ENCODE measurements at places on chromosomes 7 and 10.

DNA sequence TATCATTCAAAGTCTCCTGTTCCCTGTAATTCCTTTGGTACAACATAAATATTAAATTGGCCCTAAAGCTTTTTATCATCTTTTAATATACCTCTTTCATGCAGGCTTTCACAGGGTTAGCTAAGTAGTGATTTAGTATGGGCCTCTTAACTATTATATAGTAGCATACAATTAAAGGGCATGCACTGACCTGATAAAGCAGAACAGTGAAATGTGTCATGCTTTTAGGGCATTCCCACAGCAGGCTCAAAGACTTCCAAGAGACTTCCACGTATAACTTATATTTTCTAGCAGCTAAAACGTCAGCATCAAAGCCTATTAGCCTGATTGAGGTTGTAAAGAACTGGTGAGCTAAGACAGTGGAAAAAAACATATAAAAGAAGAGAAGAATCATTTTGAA is 35.3 kb downstream of the SAMD8 start:
- DNase-seq, result no peak

DNA sequence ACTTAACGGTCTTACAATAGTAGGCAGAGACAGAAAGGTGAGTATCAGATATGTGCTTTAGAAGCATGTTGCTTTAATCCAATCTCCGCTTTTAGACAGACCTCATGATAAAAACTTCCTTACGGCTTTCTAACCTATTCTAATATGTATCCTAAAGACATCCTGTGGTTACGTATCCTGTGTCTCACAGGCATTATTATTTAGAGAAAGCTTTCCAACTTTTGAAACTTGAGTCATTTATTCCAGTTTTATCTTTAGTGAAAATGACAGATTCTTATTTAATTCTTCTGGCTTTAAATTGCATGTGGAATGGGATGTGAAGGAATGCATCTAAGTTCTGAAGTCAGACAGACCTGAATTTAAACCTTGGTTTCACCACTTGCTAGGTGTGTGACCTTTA is 118.9 kb downstream of the OTUD1 start:
- no peak for DNase-seq

- DNase-seq, result peak; percentile 35
These were observed 79.0 kb upstream of the TMEM168 start for GRCh38 chr7:112869111-112869774.

DNA sequence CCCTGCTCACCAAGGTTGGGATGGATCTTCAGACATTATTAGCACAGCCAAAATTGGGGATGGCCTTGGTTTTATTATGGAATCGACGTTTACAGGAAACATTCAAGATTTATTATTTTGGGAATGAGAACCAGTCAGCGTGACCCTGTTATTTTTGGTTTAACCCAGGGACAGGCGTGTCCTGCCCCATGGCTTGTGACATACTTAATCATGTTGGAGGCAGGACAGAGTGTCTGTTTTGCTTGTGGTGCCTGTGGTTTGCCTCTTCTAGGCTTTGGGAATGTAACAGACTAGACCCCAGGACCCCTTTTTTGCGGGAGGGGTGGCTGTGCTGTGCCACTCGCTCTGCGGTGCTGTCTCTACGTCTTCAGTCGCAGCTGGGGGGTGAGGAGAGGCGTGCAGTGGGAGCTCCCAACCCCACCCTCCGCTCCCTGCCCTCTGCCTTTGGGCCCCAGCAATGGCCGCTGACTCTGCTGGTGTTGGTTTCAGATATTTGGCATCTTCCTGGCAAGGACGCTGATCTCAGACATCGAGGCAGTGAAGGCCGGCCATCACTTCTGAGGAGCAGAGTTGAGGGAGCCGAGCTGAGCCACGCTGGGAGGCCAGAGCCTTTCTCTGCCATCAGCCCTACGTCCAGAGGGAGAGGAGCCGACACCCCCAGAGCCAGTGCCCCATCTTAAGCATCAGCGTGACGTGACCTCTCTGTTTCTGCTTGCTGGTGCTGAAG is 20.1 kb upstream of the SH2D4B start:
- no peak for DNase-seq

DNA sequence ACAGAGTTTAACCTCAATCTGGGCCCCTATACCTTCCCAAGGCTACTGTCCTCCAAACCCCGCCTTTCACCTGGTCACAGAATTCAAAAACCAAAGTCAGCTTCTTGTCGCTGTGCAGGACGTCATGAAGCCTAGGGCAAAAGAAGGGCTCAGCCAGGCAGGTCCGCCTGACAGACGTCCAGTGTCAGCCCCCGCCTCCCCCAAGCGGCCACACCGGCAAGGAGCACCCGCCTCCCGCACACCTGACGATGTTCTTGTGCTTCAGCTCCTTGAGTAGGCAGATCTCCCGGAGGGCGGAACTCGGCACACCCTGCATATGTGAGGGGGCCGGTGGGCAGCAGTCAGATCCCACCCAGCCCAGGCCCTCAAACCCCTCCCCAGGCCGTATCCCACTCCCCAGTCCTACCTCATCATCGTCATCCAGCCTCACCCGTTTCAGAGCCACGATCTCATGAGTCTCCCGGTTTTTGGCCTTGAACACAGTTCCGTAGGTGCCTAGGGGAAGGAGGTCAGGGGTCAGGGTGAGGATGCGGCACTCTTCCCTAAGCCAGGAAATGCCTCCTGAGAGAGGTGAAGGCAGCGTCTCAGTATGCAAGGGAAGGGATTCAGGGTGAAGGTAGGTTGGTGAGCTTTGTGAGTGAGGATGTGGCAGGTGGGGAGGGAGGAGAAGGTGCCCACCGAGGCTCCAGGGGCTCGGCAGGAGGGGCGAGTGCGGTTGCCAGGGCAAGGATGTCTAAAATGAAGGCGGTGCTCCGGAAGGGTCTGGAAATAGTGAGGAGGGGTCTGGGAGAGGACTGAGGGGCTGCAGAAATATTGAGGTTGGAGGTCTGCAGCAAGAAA is 811 bp downstream of the CDK5 start:
- DNase-seq, result no peak

- no peak for DNase-seq
These were observed 3.2 kb upstream of the KIF5B start for GRCh38 chr10:32059472-32059871.

- no peak for DNase-seq
These were observed 53.2 kb downstream of the STK17A start for GRCh38 chr7:43636093-43636492.

GRCh38 chr7:19558527-19558926 is 150.3 kb downstream of the POLR1F start:
- DNase-seq, result no peak

DNA sequence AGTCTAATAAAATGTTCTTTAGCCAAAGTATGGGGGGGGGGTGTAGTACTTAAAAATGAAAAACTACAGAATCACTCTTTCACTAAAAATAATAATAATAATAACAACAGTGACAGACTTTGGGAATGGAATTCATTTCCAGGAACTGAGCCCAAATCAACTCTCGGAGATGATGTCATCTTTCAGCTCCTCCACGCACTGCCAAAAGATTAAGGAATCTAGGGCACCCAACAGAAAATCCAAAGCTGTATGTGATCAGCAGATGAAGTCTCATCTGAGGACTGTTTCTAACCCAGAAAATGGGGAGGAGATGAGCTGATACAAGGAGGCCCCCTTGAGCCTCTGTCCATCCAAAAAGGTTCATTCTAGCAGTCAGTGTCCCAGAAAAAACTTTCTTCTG is 54.5 kb downstream of the GRB10 start:
- no peak for DNase-seq

DNA sequence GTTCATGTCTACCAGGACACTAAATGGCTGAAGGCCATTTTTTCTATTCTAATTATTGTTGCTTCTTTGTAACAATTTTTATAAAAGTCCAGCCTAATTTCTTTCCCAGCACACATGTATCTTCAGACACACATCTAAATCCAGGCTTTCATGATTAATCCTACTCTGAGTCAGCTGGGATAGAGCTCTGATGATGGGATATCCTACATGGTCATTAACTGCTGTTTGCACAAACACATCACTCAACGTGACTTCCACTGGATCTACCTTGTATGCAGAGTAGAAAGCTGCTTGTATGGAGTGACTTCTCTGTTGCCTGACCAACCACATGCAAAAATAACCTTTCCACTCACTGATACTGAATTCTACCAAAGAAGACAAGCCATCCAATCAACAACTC is 260.9 kb downstream of the AHR start:
- DNase-seq, result no peak

Data from activated CD4-positive, alpha-beta T cell treated with anti-CD3 and anti-CD28 coated beads, Interleukin-2, amount 50 U/mL, for 4 hours (primary cell).